LHCN-M2 (cell line): ENCODE measurements at places on chromosomes 5 and 9.

DNA sequence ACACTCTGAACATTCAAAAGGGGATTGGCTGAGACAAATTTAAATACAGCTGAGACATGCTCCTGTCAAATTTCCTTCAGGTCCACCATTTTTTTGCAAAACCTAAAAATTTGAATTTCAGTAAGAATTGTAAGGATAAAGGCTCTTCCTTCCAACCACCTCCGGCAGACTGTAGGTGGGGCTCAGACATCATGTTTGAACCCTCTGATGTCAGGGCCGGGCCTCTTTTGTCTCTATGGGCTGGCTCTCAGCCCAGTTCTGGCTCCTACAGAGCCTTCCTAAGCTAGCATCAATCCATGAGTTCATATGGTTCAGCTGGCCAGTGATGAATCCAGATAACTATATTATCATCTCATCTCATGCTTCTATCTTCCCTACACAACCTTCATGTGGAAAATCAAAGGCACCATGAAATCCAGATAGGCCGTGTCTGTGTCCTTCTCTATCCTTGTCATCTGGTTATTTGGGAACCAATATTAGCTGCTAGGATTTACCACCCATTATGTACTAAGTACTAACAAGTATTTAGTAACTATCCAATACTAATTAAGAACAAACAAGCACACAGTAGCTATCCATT is 44.2 kb downstream of the NIPSNAP3B start:
- DNase-seq = peak; percentile 40

- no peak for DNase-seq
Measured at GRCh38 chr5:172437445-172438318, 16.6 kb downstream of the SH3PXD2B start.

DNA sequence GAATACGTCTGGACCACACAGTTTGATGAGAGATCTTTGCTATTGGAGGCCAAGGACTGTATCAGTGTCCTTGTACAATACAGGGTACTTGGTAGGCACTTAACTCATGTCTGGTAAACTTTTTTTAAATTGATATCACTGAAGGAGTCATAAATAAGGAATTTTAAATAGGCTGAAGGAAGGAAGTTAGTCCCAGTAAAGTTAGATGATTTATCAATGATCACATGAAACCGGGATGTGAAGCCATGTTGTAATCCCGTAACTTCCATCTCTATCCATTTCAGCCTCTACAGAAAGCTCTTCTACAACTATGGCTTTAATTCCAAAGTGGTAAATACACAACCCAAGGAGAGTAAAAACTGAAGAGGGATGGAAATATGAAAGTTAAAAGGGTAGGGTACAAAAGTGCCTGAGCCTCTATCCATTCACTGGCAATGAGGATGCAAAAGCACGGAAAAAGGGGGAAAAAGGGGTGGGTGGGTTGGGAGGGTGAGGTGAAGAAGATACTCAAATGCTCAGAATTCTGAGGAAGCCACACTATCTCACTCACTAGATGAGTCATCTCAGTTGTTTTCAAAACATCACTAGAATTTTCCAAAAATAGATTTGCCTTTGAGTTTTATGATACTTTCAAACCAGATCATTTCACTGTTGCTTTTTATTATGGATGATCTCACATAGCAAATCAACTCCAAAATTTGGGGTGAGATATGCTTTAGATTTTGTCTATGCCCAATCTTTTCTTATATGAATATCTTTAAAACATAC is 1053.5 kb downstream of the NR2F1-AS1 start:
- DNase-seq = peak; percentile 72

DNA sequence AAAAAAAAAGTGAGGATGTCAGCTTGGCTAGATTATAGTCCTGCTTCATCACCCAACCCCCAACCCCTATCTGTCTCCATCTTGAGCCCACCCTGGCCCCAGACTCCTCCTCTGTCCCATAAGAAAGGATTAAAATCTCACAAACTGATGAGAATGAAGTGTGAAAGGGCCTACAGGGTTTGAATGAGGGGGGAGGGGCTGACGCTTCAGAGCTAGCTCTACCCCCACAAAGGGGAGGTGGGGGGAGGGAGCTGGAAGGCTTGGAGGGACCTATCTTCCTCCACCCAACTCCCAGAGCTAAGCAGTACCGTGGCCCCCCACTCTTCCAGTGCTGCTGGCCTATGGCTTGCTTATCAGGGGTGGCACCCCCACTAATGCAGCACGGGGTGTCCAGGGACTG is 43.7 kb upstream of the HAND1 start:
- DNase-seq = no peak

DNA sequence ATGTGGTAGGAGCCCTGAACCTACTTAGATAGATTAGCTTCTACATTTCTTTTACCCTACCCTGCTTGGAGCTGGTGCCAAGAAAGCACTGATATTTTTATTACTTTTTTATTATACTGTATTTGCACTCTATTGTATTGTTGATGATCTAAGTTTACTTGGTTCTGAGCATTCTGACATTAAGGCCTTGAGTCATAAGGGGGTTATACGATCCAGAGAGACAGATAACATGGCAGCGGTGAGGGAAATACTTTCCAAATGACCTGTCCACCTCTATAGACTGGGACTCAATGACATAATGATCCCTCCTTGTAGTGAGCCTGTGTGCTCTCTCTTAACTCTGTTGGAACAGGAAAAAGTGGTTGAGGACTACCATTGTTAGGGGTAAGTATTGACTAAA is 176.3 kb downstream of the MAN2A1 start:
- DNase-seq = peak; percentile 82

GRCh38 chr9:98442114-98442513 is 186.7 kb upstream of the TBC1D2 start:
- DNase-seq = no peak

DNA sequence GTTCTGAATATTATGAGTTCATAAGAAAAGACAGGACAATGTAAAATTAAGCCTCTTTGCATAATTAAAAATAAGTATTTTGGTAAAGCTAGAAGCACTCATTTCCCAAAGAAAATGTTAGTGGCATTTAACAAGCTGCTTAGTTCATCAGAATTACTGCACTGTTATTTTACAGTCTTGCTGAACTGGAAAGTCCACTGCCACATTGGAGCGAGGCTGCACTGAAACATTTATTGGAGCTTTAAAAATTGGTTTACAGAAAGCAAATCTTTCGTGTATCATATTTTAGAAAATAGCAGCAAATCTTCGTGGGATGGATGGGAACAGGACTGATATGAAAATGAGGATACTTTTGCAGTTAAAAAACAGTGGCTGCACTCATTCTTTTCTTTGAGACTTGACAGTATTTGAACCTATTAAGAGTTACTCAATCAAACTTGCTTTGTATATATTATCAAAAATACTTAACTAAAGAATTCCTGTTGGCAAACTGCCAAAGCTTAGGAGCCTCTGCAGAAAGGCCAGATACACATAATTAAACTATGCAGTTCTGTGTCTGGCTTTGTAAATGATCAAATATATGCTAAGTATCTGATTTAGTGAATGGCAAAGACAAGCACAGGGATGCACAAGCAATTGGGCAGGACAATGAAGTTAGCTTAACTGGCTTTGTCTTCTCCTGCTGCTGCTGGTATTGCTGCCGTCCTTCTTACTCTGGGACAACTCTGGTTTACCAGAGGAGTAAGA is 16.5 kb upstream of the FBXL7 start:
- no peak for DNase-seq

- DNase-seq = no peak
Measured at GRCh38 chr9:91825866-91826265, 124.2 kb downstream of the ROR2 start.

DNA sequence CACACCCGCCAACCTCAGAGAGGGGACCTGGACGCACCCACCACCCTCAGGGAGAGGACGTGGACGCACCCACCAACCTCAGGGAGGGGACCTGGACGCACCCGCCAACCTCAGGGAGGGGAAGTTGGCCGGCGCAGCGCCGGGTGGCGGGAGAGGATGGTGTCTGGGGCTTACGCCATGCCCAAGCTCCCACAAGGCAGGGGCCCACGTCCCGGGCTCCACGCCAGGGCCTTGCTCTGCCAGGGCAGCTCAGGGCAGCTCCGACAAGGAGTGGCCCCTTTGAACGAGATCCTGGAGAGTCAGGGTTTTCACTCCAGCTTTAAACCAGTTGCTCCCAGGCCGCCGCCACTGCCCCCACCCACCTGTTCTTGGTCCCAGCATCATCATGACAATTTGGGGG is 32.2 kb upstream of the SLC12A7 start:
- no peak for DNase-seq

DNA sequence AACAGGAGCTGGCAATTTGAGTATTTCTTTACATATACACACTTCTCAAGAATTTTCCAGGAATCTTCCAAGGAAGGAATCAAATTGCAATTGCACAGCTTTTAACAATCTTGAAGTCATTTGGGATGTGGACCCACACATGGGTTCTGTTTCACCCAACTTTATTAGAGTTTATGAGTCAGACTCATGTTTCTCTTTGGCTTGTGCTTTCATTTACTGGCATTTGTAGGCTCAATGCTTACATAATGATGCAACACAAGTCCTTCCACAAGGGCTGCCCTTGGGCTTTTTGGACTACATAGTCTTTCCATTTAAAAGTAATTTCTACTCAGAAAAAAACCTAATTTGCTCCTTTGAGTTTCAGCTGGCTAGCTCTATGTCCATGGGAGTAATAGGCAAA is 4.6 kb upstream of the CDC37L1 start:
- peak; percentile 60 for DNase-seq

- DNase-seq = no peak
Measured at GRCh38 chr5:80565330-80565729, 4.8 kb downstream of the ANKRD34B start.

DNA sequence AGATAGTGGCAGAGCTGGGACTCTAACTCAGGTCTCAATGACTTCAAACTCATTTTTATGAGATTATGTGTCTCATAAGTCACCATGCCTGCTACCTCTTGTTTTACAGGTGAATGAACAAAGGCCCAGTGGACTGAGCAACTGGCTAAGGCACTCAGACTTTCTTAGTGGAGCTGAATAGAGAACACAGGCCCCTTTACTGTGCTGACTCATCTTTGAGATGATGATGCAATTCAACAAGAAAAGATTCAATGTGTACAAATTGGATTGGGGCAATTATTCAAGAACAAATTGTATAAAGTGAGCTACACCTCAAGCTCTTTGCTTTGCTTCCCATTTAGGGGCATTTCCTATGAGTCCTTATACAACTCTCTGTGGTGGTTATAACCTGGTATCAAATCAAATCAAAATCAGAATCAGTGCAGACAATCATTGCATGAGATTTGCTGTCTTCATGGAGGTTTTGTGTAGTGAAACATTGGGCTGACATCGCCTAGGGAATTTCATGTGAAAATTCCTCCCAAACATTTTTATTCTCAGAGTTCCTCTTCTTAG is 84.3 kb upstream of the PPP2R2B start:
- peak; percentile 32 for DNase-seq

DNA sequence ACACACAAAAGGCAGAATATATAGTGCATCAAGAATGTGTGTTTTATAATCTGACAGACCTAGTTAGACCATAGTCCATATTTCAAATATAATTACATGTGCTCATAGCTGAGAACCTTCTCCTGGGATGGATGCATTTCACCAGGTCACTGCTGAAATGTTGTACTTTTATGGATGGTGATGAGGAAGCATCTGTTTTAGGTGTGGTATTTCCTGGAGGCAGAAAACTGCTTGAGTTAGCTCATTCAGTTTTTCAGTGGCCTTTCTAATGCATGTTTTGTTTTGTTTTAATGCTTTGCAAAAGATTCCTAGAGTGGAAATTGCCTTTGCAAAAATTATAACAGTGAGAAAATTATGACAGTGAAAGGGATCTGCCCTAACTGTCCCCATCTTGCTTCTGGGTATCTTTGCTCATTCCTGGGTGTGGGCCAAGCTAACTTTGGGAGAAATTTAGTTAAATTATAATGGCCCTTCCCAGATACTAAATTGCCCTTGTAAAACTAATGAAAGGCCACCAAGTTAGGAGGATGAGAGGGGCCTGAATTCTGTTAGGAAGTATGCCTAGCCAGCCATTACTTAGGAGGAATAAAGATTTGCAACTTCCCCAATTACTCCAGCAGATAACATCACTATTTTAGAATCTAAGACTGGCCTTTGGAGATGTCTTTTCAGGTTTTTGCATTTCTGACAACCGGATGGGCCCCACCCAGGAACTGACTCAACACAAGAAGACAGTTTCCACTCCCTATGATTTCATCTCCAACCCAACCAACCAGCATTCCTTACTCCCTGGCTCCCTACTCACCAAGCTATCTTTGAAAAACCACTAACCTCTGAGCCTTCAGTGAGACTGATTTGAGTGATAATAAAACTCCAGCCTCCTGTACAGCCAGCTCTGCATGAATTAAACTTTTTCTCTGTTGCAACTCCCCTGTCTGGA is 7.0 kb upstream of the IL12B start:
- DNase-seq = peak; percentile 62

DNA sequence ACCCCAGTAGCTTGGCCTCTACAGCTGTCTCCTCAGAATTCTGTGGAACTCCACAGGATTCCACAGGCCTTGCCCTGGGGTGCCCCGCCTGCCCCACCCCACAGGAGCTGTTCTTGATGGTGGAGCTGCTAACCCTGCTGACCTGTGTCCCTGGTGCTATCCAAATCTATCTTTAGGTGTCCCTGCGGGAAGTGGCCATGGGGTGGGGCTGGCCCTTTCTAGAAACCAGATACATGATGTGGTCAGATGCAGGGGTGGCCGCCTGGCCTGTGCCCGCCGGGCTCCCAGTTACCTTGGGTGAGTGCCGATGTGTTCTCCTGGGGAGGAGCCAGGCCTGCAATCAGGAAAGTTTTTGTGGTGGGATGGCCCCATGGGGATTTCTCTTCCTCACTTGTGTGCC is 34.2 kb downstream of the WNK2 start:
- DNase-seq = no peak

GRCh38 chr9:89410641-89411350 is 87.1 kb downstream of the SEMA4D start:
- DNase-seq = no peak

GRCh38 chr9:127163409-127163808 is 41.0 kb upstream of the ANGPTL2 start:
- DNase-seq = peak; percentile 89
